Gastrocnemius medialis (tissue), 4 donors: ENCODE measurements at places on chromosomes 12 and 14. TPM values are rescaled to one million over a fixed set of nuclear protein-coding genes. Genes with fewer than 3 reads are reported as not detected.
A peak's percentile ranks its signal among the peaks of the same experiment; 100 is the strongest.

GRCh38 chr12:114069507-114069906 lies 103.4 kb upstream of the RBM19 start:
- no peak for DNase-seq
- H3K27ac ChIP-seq = no peak overlapping the region
- H3K36me3 ChIP-seq = no peaks in the 10 kb centered on the region
- H3K4me3 ChIP-seq = no peak overlapping the region

GRCh38 chr12:30329281-30329680 lies 366.4 kb downstream of the IPO8 start:
- H3K4me3 ChIP-seq = no peak overlapping the region
- no peaks in the 10 kb centered on the region for H3K36me3 ChIP-seq
- no peak overlapping the region for H3K27ac ChIP-seq
- no peaks in the 10 kb centered on the region for H3K4me1 ChIP-seq

GRCh38 chr12:105555556-105556295 lies 225.2 kb downstream of the C12orf75 start:
- H3K36me3 ChIP-seq = no peaks in the 10 kb centered on the region
- no peak overlapping the region for H3K27ac ChIP-seq
- no peaks in the 10 kb centered on the region for H3K27me3 ChIP-seq
- no peak for DNase-seq

DNA sequence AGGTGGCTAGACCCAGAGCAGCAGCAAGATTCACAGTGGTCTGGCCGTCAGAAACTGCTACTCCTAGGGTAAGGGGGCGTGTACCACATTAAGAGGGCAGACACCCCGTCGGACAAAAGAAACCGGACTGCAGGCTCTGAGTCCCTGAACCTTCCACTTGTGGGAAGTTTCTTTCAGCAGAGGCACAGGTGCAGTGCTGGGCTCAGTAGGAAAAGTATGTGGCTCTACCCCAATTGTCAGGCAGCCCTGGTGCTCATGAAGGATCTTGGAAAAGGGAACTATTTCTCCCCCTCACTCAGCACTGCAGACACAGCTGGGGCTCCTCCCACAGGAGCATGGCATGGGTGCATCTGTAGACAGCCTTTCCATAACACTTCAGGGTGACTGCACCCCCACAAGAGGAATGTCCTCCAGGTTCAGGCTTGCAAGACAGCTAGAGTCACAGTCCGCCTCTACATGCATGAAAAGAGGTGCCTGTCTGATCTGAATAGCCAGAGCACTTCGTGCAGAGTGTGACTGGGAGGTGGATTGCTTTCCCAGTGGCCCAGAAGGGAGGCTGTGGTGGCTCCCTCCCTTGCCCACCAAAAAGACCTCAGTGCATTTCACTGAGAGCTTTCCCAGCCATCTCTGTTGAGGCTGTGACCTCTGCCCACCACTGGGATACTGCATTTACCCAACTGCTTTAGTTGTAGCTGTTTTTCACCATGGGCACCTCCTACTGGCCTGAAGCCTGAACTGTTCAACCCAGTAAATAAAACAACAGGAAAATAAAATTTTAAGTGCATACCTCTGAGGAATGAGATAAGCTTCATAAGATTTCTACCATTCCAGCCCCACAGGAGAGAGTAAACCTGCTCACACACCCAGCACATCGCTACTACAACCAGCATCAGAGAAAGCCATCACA lies 14.2 kb downstream of the CEP128 start:
- no peak overlapping the region for H3K4me3 ChIP-seq
- no peak for DNase-seq
- H3K36me3 ChIP-seq = no peaks in the 10 kb centered on the region
- H3K4me1 ChIP-seq = no peaks in the 10 kb centered on the region
- no peaks in the 10 kb centered on the region for H3K27me3 ChIP-seq

DNA sequence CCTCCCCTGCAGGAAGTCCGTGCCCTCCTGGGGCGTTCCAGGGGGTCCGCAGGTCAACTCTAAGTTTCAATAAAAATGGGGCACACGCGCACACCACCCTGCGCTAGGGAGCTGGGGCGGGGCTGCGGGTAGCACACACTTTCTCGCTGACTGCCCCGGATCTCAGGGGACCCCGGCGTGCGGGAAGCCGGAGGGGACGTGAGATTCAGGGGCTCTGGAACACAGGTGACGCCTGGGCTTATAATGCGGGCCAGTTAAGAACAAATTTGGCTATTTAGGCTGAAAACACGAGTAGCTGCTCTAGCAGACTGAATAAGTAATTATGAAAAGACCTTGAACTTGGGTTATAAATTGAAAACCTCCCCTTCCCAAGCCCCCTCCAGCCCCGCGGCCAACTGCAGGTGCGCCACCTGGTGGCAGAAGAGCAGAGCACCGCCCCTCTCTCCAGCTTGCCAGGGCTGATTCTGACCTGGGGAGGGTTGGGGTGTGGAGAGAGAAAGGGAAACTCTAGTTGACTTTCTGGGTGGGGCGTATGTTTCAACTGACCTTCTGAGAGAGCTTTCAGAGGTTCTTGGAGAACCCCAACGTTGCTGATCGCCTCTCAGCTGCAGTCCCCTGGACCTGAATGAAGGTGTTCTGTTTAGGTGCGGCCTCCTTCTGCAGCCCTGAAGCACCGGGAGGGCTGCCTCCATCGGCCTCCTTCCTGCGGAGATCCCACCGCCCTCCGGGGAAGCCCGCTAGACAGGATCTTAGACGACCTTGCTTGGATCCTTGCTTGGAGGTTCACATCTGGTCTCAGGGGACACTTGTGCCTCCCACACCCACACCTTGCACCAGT lies 118.4 kb upstream of the EVL start:
- peak overlapping the region; percentile 23 for H3K4me3 ChIP-seq
- peaks cover 9% of the 10 kb centered on the region for H3K4me1 ChIP-seq
- H3K27me3 ChIP-seq = peaks cover 13% of the 10 kb centered on the region
- H3K36me3 ChIP-seq = no peaks in the 10 kb centered on the region
- H3K27ac ChIP-seq = no peak overlapping the region

GRCh38 chr12:116381744-116382685 lies 104.5 kb upstream of the MED13L start:
- H3K4me1 ChIP-seq = peaks cover 3% of the 10 kb centered on the region
- H3K36me3 ChIP-seq = no peaks in the 10 kb centered on the region
- DNase-seq = no peak
- no peak overlapping the region for H3K4me3 ChIP-seq
- no peak overlapping the region for H3K27ac ChIP-seq

- DNase-seq = no peak
- no peaks in the 10 kb centered on the region for H3K27me3 ChIP-seq
- no peaks in the 10 kb centered on the region for H3K36me3 ChIP-seq
- peak overlapping the region; percentile 78 for H3K4me3 ChIP-seq
Measured at GRCh38 chr14:45083617-45083975, 320 bp upstream of the PRPF39 start.

GRCh38 chr12:27464220-27464554 lies 17.7 kb downstream of the SMCO2 start:
- no peak overlapping the region for H3K27ac ChIP-seq
- no peak overlapping the region for H3K4me3 ChIP-seq

- DNase-seq = peak; percentile 60
- H3K27me3 ChIP-seq = peaks cover 4% of the 10 kb centered on the region
Measured at GRCh38 chr12:38905480-38906351, at the start of gene CPNE8. Gene CPNE8 (minus strand): TSS chr12:38905591. CDS start chr12:38905534, 57 bp downstream.

DNA sequence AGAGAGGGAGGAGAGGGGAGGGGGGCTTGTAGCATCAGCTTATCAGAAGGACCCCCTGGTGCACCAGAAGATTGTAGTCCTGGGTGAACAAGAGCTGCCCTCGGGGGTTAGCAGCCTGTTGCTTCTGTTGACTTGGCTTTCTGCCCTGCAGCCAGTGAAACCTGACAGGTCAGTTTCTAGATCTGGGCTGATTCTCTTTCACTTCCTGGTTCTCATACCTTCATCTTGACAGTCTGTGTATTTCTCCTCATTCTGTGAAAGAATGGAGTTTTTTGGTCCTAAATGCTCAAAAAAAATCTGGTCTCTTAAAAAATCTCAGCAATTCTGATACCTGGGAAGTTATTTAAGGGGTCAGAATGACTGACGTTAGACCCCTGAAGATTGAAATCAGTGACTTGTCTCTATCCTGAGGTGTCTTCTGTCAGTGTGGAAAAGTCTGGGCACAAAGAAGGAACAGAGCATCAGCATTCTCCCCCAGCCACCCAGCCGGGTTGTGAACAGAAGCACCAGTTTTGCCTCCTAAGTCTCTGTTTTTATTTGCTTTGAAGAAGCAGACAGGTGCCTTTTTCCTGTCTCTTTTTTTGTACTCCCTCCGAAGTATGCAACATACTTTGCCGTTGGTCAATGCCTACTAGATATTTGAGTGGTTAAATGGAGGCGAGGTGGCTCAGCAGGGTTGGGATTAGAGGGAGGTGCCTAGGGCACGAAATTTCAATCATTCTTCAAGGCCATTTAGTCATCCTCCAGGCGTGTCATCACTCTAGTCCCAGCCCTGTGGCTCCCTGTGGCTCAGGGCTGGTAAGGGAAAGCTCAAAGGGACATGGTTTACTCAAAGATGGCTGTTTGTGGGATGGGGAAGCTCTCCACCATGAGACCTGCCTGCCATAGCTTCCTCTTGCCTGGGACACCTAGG lies 24.0 kb downstream of the TTC9 start:
- H3K27me3 ChIP-seq = no peaks in the 10 kb centered on the region
- DNase-seq = no peak
- H3K4me1 ChIP-seq = peaks cover 14% of the 10 kb centered on the region
- H3K27ac ChIP-seq = no peak overlapping the region
- no peak overlapping the region for H3K4me3 ChIP-seq

DNA sequence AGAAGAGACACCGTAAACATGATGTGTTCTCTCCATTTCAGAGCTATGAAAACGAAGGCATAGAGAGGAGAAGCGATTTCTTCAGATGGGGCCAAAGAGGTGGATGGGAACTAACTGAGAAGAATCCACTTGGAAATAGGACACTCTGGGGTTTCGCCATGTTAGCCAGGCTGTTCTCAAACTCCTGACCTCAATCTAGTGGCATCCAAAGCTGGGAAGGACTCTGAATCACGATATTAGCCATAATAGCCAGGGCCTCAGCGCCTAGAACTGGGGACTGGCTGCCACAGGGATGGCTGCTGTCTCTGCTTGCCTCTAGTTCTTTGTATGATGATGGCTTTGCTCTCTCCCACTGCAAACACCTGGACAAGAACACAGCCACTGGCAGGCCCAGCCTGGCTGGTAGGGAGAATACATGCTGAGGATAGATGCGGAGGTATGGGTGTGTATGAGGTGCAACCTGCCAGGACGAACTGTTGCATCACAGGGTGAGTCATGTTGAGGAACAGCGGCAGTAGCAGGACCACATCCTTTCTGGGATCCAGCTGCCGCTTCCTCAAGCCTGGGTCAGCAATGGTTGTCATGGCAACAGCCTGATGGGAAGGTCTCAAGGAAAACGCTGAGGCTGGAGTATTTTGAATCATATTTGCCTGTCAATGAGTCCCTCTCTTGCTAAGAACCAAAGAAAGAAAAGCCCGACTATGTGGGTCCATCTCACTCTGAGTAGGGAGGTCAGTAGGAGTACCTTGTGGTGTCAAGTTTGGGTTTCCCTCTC lies 31.1 kb downstream of the CCDC177 start:
- H3K27ac ChIP-seq = no peak overlapping the region
- H3K4me1 ChIP-seq = no peaks in the 10 kb centered on the region
- no peak overlapping the region for H3K4me3 ChIP-seq
- H3K36me3 ChIP-seq = no peaks in the 10 kb centered on the region
- no peak for DNase-seq

DNA sequence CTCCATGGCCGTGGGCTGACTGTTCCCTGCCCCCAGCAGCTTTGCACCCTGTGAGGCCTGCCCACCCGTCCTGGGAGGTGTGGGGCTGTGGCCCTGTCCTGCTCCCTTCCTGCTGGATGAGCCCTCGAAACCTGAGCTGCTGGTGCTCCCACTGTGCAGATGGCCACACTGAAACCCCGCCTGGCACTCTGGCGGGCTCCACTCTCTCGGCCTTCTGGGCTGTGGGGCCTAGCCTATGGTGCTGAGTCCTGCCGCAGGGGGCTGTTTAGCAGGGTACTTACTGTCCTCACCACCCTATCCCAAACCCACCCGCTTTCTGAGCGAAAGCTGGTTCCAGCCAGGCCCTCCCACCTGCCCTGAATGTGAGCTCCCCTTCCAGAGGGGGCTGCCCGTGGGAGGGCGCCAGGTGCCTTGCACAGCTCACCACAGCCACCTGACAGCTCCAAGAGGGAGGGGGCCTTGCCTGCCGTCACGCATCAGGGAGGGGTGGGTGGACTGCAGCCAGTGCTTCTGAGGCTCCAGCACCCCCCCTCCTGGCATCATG lies 7.3 kb downstream of the SLC25A47 start:
- DNase-seq = no peak
- peaks cover 9% of the 10 kb centered on the region for H3K36me3 ChIP-seq
- no peak overlapping the region for H3K27ac ChIP-seq
- H3K4me1 ChIP-seq = no peaks in the 10 kb centered on the region
- H3K4me3 ChIP-seq = no peak overlapping the region
- no peaks in the 10 kb centered on the region for H3K27me3 ChIP-seq

DNA sequence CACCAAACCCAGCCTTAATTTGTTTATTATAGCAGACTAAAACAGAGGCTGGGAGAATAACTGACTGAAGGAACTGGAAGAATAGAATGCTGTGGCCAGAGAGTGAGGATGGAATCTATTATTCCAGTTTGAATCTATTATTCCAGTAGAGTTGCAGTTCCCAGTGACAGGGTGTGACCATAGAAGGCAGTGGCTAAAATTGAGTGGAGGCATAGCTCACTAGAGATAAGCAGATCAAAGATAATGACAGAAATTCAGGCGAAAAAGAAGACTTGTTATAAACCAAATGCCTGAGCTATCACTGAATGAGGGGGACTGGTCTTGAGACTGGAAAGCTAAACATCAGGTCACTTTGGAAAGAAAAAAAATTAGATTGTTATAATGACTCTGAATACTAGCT lies 26.0 kb upstream of the SNX6 start:
- no peaks in the 10 kb centered on the region for H3K27me3 ChIP-seq
- no peaks in the 10 kb centered on the region for H3K36me3 ChIP-seq
- H3K4me1 ChIP-seq = no peaks in the 10 kb centered on the region
- DNase-seq = no peak
- H3K27ac ChIP-seq = no peak overlapping the region

Gene CCDC59
- 49.3 TPM for total RNA-seq

Gene LRP1
- 53.5 TPM for total RNA-seq

Gene HOXC10
- total RNA-seq = 33.3 TPM

Gene NYNRIN
- total RNA-seq = 1.8 TPM

Gene ZFC3H1
- 10.2 TPM for total RNA-seq

Gene SLC7A8
- total RNA-seq = 199 TPM

Gene AICDA
- not detected for total RNA-seq

Gene PCK2
- total RNA-seq = 9.8 TPM

Gene TAS2R19
- total RNA-seq = not detected
